Kidney (tissue), 22 donors: ENCODE measurements at places on chromosomes 3 and 15.

DNA sequence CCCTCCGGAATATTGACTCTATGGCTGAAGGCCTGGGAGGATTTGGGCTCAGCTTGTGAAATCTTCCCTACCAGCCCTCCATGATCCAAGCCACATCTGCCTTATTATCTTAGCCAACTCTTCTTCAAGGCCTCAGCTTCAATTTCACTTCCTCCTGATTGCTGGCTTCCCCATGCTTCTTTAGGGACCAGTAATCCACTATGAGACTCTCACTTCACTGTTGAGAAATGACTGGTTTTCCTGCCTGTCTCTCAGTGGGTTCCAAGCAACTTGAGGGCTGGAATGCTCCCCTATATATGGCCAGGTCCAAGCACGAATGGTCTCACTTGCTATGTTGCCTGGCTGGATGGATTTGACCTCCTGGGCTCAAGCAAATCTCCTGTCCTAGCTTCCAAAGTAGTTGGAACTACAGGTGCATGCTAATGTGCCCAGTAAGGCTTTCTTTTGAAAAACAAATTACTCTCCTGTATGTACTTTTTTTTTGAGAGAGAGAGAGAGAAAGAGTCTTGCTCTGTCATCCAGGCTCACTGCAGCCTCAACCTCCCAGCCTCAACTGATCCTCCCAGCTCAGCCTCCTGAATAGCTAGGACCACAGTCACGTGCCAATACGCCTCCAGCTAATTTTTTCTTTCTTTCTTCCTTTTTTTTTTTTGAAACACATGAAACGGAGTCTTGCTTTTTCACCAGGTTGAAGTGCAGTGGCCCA lies 7.9 kb upstream of the PIK3CB start:
- DNase-seq: no peak

DNA sequence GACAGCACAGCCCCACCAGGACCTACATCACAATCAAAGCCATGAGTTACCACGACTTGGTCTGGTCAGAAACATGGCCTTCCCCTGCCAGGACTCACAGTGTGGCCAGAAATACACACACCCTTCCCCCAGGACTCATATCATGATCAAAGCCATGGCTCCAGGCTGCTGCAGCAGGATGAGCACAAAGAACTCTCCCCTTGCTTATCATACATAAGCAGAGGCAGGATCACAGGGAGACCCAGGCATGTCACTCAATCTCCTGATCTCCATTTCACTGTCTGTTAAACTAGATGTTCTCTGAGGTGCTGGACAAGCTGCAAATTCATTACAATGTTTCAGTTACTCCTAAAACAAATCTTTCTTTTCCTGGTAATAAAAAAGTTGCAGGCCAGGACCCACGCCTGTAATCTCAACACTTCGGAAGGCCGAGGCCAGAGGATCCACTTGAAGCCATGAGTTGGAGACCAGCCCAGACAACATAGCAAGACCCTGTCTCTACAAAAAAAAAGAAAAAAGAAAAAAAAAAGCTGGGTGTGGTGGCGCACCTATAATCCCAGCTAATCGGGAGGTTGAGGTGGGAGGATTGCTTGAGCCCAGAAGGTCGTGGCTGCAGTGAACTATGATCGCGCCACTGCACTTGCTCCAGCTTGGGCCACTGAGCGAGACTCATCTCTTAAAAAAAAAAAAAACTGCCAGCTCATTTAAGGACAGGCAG lies 1.2 kb downstream of the PFKFB4 start:
- DNase-seq: no peak

DNA sequence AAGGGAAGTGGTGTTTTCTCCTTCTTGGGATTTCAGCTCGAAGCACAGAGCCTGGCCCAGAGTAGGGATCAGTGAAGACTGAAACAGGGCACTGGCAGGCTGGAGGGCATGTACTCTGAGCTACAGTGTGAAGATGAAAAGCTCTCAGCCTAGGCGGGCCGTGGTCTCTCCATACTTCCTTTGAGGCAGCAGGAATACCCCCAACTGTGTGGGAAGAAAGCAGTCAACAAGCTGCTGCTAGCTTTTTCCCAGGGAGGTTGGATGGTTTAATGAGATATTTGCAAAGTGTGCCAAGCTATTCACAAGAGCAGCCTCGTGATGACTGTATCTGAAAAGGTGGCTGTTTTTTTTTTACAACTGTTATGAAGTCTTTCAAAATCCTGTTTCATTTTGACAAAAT lies 47.2 kb downstream of the NMNAT3 start:
- DNase-seq: no peak

DNA sequence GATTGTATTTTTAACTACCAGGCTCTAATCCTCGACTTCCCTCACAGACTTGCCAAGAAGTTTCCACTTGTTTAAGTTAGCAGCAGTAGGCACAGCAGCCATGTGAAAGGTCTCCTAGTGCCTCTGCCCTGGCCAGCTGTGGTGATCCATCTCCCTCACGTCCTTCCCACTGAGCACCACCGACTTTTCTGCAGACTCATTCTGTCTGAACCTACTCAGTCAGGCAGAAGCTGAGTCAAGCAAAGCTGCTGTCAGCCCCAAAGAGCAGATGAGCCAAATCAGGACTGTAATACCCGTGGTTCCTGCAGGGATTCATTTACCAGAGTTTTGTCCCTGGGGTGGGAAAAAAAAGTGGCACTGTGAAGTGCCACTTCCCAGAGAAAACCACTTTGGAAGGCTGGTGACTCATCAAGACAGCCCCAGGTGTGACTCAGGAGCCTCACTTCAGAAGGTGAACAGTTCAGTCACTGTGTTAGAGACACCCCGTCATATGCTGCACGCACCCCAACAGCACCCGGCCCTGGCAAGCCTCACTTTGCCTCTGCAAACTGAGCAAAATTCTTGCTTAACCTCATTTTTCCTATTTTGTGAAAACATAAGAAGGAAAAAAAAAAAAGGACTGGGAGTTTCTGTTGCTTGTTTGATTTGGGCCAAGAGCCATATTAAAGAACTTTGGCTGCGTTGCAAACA lies 76.0 kb downstream of the WWTR1 start:
- no peak for DNase-seq

DNA sequence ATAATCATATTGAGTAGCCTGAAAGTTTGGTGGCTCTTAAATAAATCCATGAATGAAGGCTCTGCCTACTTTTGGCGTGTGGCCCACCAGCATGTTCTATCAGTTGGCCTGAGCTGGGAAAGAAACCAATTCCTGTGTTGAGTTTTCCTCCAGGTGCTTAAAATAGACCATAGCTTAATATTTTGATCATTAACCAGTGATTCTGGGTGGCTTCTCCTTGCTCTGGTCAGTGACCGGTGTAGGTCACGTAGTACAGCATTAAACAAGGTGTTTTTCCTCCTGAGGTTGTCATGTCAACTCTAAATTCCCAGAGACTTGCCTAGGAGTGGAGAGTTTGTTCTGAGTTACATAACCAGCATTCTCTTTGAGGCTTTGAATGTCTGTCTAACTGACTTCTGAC lies 1.3 kb downstream of the HHLA2 start:
- peak; percentile 80 for DNase-seq
